Germinal center (tissue), 1 donor: ENCODE measurements at places on chromosomes 3 and 15.

- DNase-seq, result no peak
These were observed 10.3 kb downstream of the EPHB3 start for GRCh38 chr3:184571750-184572377.

DNA sequence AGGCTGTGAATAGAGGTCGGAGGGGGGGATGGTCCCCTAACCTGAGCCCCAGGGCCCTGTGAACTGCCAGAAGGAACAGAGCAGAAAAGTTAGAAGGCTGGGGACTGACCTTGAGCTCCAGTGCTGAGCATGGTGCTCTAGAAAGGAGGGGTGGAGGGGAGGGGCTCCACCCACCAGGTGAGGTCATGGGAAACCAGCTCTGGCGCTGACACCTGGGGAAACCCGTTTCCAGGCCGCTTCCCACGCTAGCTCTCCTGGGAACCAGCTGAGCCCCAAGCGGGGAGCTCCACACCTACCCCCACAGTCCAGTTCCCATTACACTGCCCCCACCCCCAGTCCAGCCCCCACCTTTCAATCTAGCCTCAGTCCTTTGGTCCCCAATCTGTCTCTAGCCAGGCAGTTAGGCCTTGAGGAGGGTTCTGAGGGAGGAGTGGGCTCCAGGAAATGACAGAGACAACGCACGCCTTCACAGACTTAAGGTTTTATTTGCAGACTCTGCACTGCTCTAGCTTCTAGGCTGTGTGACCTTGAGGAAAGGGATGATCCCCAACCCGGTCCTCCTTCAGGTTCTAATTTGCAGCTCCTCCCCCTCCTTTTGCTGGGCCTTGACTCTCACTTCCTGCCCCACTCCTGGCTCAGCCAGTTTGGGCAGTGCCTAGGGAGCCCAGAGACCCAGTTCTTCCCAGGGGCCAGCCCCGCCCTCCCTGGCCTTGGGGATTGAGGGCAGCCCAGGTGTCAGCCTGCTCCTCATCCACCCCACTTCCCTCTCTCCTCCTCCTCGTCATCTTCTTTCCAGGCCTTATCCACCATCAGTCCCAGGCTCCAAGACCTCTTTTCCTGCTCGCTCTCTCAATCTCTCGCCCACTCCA is 2.1 kb downstream of the RHOV start:
- peak; percentile 36 for DNase-seq

- DNase-seq, result peak; percentile 65
These were observed 36.3 kb downstream of the CHST14 start for GRCh38 chr15:40506964-40507571.

DNA sequence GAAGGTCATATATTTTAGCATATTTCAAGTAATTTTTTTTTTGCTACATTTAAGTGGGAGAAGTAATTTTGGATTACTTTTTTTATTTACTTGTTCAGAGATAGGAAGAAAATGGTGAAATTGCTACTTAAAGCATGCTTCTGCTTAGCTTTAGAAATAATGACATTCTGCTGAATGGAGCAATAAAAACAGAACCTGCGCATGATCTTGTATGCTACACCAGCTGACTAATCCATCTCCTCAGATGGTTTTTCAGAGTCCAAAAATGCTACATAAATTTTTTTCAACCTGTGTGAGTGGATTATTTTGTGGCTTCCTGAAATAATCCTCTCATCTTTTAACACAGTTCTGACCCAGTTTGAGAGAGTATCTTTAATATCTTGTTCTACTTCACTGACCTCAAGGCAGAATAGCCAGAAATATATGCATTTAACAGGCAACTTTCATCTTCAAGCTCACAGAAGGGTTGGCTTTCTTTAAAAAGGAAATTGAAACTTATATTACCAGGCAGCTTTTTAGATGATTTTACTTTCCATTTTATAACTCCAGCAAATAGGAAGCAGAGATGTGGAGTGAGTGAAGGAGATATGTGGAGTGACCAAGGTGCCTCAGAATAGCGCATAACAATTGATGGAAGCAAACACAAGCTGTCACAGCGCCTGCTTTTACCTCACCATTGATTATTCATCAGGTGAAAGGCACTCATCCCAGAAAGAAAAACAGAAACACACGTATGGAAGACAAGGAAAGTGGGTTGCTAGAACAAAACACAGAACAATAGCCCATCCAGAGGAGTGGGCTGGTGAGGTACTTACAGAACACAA is 136.6 kb downstream of the TGFBR2 start:
- no peak for DNase-seq

GRCh38 chr15:91077029-91077428 is 23.0 kb upstream of the SV2B start:
- DNase-seq, result no peak

GRCh38 chr15:58466566-58466965 is 34.8 kb downstream of the LIPC start:
- no peak for DNase-seq

DNA sequence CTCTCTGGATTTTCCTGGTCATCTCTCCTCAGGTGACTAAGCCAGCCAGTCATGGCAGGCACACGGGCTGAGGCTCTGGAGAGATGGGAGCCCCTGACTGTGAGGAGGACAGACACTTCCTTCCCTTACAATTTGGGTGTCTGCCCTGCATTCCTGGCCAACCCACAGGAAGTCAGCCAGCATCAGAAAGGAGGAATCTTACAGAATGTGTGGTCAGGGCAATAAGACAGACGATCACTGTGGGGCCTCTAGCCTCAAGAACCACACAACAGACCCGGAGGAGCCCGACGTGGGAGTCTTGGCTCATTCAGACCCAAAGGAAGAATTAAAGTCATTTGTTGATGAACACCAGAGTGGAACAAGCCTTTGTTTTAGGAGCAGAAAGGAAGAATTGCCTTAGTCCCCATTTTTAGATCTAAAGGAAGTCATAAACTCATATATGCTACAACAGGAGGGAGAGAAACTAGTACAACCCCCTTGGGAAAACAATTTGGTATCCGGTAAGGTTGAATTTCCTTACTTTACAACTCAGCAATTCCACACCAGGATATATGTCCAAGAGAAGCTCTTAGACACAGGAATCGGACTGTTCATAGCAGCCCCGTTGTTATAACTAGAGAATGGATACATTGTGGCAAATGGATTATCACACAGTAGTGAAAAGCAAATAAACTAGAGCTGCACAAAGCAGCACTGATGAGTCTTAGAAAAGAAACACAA is 62.2 kb downstream of the ABTB1 start:
- DNase-seq, result no peak

DNA sequence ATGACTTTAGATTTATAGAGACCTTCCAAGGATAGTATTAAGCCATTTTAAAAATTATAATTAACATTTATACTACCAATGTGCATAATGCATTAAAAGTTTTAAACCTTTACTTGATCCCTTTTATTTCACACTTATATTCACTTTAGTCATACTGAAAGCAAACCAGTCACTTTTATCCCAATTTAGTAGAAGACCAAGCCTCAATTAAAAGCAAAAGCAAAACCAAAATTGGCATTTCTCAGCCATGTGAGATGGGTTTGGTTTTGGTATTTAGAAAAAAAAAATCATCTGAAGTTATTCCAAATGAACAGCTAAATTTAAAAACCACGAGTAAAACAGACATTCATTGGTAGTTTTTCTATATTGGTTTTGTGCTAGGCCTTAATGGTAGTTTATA is 249.4 kb downstream of the LPP start:
- no peak for DNase-seq

DNA sequence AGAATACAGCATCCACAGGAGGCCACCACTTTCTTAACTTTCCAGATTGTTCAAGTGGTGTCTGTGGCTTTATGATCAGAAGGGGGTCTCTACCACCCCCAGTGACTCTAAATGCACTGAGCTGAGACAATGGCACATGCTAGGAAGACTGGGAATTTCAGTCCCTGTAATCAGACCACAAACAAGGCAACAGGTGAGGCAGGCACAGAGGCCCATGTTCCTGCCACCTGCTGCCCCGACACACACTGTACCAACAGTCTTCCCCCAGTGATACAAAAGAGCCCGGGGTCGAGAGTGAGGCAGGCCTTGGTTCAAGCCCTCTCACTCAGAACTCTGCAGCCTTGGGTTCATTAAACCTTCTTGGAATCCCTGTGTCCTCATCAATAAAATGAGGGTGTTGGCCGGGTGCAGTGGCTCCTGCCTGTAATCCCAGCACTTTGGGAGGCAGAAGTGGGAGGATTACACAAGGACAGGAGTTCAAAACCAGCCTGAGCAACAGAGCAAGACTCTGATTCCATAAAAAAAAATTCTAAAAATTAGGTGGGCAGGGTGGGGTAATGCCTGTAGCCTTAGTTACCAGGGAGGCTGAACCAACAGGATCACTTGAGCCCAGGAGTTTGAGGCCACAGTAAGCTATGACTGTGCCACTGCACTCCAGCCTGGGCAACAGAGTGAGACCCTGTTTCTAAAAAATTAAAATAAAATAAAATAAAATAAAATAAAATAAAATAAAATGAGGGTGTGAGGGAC is 55.8 kb downstream of the ADCY5 start:
- no peak for DNase-seq

DNA sequence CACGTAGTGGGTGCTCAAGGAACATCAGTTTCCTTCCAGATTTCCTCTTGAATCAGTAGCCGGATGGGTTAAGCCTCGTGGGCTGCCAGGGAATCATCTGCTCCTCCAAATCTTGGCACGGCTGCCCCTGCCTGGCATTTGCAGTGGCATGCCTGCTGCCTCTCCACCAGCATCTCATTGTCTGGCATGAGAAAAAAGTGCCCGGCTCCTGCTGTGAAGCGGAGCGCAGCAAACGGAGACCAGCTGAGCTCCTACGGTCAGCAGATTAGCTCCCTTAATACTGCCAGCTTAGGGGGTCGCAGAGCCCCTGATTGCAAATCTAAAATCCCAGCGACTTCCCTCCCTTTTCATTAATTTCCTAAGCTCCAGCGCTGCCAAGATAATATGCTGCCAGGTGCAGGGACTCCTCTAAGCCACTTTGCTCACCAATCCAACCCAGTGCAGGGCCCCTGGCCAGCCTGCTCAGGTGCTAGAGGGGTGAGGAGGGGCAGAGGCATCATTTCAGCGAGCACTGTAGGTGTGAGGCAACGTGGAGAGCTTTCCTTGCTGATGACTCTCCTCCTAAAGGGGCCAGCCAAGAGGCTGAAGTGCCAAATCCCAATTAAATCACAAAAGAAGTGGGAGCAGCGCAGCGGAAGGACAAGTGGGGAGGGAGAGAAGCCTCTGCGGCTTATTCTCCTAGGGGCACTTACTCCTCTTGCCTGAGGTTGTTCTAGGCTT is 49.6 kb upstream of the ST8SIA2 start:
- DNase-seq, result no peak

GRCh38 chr3:111690242-111690641 is 95.1 kb upstream of the ZBED2 start:
- no peak for DNase-seq

DNA sequence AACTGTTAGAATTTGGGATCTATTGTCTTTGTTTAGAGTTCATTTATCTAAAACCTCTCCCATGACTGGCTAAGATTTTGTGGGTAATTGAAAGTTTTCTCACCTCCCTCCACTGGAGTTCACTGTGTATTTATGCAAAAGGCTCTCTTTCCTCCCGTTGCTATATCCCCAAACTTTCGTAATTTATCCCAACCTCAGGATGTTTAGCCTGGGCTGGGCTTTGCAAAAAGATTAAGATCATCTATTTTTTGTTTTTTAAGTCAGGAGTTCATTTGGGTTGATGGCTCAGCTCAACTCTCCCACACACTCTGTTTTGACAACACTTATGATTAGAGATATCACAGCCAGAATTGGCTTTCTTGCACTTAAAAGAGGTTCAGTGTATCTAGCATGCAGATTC is 27.0 kb downstream of the SUCNR1 start:
- no peak for DNase-seq

DNA sequence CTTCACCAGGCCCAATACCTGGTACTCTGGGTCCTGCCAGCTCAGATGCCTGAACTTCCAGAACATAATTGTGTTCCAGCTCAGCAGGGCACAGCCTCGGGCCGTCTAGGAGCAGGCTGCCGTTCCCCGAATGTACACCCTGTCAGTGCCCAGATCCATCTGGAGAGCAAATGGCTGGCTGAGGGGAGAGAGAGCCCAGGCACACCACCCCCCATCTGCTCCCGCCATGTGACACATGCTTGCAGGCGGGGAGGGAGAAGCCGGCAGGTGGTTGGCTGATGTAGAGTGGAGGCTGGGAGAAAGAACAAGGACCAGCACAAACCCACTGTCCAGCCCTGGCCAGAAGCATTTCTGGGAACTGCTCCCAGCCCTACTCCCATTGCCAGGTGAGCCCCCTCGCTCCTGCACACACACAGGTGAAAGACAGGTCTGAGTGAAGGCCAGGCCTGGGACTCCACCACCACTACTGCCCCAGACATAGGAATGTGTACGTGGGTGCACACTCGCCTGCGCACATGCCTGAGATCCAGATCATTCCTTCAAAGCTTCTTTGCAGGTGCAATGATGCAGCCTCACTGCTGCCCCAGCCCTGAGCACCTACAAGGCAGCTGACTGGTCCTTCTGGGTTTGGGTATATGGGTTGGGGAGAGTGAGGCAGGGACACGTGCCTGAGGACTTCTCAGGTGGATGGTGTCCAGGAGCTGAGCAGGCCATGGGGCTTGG is 53.5 kb downstream of the SEMA5B start:
- no peak for DNase-seq

- DNase-seq, result no peak
These were observed 41.4 kb downstream of the UBE2E2 start for GRCh38 chr3:23244324-23245041.

- no peak for DNase-seq
These were observed 260.2 kb downstream of the ZBTB20 start for GRCh38 chr3:114886905-114887304.

GRCh38 chr15:39558421-39558820 is 22.5 kb upstream of the THBS1 start:
- DNase-seq, result no peak

DNA sequence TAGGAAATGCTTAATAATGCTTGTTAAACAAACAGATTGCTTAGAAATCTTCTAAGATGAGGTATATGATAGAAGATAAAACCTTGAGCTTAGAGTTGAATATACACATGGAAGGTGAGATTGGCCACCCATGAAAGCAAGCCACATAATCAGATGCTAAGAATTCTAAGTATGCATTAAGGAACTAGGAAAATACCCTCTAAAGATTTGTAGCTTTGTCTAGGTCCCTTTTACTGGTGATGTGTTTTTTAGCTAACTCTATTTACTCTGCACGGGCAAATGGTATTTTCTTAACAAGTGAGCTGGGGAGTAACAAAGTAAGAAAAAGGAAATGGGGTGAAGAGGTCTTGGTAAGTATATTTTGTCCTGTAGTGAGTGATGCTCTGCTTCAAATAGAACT is 310.3 kb downstream of the OXSM start:
- DNase-seq, result no peak

GRCh38 chr3:112247350-112247749 is 46.7 kb downstream of the SLC9C1 start:
- DNase-seq, result no peak

- no peak for DNase-seq
These were observed 15.7 kb upstream of the AEN start for GRCh38 chr15:88605189-88606069.
